ENCODE measurements at places on chromosomes 12 and 14.
A peak's percentile ranks its signal among the peaks of the same experiment; 100 is the strongest.

- no peak for DNase-seq
These were observed 114.0 kb downstream of the ALX1 start for GRCh38 chr12:85394065-85394464.

DNA sequence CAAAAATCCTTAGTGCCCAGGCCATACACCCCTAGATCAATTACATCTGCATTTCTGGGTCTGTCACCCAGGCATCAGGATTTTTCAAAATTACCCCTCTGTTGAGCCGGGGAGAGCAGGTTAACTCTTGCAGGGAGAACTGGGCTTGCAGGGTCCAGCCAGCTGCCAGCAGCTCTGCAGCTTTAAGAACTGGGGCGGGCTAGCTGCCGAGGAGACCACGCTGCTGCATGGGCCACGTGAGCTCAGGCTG is at the start of gene DGLUCY:
Gene DGLUCY, plus strand, starts transcription at position 245 of the 250 bp plus-strand sequence. CDS start 46,222 bp downstream, outside the sequence.
- no peak for DNase-seq

DNA sequence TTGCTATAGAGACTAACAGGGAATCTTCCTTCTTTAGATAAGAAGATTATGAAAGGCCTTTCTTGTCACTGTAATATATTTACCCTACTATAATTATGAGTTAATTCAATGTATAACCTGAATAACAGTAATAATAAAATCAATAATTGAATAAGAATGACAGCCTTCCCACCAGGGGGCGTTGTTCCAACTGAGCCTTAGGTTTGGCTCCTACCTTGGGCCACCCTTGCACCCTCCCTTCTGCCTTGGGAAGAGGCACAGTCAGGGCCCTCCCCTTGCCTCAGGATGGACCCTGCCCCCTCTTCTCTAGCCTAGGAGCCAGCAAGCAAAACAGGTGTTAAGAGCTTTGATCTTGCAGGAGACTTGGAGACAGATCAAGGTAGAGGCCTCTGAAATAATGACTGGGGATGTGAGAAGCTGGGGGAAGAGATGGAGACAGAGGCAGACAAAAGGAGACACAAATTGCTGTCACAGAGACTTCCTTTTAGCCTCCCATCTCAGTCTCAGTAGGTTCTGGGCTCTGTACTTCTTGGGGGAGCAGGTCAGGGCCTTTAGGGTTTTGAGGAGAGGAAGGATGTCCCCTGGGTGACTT is 40.1 kb upstream of the CISTR start:
- DNase-seq, result no peak

- DNase-seq, result no peak
These were observed 651 bp downstream of the TMEM117 start for GRCh38 chr12:43836475-43836989.

DNA sequence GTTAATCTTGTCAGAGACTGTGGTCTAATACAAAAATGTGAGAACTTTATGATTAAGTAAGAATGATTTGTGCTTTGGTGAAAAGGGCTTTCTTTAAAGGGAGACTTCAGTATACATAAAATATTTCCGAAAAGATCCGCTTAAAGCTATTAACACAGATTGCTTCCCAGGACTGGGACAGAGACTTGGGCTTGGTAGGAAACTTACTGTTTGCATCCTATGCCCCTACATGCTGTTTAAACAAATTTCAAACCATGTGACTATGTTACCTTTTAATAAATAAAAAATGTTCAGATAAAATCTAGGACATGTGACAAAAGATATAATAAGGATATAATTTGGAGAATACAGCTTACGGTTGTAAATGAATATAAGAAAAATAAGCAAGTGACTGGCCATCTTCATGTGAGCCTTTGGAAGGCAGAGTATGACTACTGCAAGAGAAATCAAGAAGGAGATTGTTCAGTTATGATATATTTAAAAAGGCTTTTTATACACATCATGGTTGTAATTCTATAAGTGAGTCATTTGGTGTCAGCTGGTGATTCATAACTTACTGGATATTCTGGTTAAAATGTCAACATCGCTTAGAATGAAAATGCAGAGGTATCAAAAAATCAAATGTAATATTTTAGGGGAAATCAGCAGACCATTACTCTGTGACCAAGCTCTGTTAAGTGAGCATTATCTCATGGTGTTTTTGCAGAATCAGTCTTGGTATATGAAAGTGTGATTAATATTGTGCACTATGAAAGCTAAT is 234.7 kb upstream of the E2F7 start:
- DNase-seq, result peak; percentile 64

- no peak for DNase-seq
These were observed 644 bp downstream of the TSPAN31 start for GRCh38 chr12:57745485-57745881.

DNA sequence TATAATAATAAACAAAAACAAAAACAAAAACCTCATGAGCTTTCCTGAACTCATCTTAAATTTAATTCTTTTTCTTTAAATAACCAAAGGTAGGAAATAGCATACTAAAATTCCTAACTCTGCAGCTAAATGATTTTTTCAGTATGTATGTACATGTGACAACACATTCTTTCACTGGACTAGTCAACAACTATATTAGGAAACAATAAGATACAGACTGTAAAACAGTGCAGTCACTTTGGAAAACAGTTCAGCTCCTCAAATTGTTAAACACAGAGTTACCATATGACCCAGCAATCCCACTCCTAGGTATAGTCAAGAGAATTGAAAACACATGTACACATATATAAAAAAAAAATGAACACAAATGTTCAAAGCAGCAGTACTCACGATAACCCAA is 64.7 kb downstream of the SPPL3 start:
- DNase-seq, result no peak

DNA sequence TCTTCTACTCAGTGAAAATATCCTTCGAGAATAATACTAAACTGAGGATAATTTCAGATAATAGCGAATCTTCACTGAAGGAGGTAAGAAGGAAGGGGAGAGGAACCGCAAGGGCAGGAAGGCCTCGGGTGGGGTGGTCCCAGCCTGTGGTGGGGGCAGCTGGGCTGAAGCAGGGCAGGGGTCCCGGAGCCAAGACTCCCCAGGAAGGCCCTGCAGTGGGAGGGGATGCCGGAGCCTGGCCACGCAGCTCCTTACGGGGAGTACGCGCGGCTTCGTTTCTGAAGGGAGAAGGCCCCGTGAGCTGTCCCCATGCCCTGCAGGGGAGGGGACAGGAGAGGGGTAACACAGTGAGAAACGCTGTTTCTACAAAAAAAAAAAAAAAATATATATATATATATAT is 21.2 kb downstream of the STX2 start:
- DNase-seq, result no peak

DNA sequence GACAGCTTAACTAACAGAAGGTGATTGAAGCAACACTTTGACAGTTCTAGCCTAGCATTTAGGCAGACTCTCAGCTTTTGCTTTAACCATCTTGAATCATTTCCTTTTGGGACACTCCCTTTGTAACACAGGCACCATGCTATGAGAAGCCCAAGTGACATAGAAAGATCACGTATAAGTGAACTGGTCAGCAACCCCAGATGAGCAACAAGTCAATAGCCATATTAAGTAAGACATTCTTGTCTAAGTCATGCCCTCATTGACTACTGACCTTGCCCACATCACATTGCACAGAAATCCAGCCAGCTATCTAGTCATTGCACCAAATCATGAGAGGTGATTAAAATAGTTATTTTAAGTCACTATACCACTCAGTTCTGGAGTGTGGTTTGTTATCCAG is 476.8 kb downstream of the TRHDE start:
- no peak for DNase-seq

GRCh38 chr12:49843876-49844437 is 1.1 kb upstream of the BCDIN3D start:
- DNase-seq, result no peak

GRCh38 chr14:22319526-22320361 is 269.3 kb downstream of the DAD1 start:
- DNase-seq, result peak; percentile 20

- DNase-seq, result no peak
These were observed 40.5 kb downstream of the ALKBH1 start for GRCh38 chr14:77667331-77667730.

DNA sequence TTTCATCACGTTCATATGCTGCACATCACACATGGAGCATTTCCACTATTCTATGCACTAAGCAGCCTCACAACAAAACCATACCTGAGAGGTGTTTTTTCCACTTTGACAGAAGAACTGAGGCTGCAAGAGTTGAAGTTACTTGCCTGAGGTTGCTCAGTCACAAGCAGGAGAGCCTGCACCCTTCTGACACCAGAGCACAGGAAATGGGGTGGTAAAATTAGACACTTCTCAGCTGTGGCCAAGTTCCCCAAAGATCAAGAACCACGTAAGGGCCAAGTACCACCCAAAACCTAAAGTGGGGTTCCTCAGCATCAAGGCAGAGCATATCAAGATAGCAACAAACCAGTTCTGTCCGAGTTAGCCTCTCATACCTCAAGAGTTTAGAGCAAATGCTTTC is 185.8 kb downstream of the CAPZA3 start:
- no peak for DNase-seq

DNA sequence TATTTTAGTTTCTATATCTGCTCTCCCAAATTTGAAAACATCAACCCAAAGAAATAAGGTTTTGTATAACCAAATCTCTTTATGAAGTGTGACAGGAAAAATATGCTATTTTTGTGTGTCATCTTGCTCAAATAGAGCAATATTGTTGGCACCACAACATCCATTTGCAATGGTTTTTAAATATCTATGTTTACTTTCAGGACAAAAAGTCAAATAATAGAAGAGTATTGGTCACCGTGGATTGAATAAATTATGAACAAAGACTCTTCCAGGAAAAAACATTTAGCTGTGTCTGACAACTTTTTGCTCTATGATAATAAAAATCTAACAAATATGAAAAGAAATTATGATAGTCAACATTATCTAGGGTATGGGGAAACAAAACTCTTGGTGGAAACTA is 439.2 kb downstream of the BTG1 start:
- no peak for DNase-seq

DNA sequence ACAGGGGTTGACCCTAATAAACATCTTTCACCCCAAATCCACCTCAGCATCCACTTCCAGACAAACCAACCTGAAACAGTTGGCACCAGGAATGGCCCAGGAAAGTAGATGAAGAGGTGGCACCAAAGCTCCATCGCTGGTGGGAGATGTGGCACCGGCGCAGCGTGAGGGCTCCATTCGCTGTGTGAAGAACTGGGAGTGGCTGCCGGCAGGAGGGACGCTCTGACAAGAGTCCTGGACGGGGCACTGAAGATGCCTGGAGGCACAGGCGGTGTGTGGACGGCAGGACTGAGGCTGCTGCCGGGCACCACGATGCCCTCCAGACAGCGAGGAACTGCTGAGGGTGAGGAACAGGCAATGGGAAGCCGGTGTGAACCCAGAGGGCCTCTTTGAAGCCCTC is 29.3 kb downstream of the DIO3 start:
- DNase-seq, result no peak

DNA sequence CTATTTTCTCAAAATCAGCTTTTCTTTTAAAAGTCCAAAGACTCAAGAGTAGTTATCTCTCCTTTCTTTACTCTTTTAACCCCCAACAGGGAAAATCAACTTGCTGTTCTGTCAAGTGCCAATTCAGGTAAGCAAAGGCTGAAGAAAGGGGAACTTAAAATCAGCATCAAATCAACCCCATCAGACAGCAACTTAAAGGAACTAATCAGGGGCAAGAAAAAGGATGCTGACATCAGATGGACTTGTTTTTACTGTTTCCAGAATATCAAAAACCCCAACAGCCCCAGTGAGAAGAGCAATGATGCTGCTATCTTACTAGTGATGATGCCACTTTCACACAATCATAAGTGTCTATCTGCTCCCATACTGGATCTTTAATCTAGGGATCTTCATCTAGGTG is 3.4 kb downstream of the BAZ2A start:
- no peak for DNase-seq

GRCh38 chr12:67269633-67270573 is 745 bp downstream of the CAND1 start:
- peak; percentile 18 for DNase-seq

GRCh38 chr12:5568325-5568981 is 136.5 kb downstream of the NTF3 start:
- DNase-seq, result no peak

GRCh38 chr12:31000751-31001150 is 72.9 kb upstream of the DDX11 start:
- DNase-seq, result no peak

- no peak for DNase-seq
These were observed 137.8 kb downstream of the DHRS2 start for GRCh38 chr14:23773981-23774380.

Data from RWPE1 (cell line).